NCI-H774 (cell line): ENCODE measurements at places on chromosomes 3 and 15.

- DNase-seq = no peak
Observed at GRCh38 chr3:114420072-114420471, 126.2 kb downstream of the TIGIT start.

- DNase-seq = no peak
Observed at GRCh38 chr3:110323349-110323748, 748.3 kb upstream of the NECTIN3 start.

DNA sequence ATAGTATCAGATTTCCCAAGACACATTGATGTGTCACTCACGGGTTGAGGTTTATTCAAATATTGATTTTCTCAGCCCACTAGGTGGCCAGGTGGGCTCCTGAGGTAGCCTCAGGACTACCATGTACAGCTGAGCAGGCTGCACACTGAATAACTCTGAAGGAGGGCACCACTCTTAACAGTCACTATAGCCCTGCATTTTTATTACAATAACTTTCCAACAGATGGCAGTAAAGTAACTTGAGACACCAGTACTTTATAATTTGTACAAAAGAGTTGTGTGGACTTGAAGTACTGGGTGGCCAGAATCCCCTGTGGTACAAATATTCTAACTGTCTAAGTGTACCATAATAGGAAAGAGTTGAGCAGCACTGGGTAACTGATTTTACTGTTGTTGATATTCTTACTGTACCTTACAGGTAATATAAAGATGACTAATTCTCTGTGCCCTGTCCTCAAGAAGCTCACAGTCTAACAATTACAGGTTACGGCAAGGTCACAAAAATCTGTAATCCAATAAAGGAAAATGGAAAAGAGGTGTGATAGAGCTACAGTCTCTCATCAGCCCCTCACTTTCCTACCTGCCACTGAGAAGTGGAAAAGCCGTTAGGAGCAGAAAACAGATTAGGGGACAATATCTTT, 76.0 kb downstream of the ETFA start:
- peak; percentile 12 for DNase-seq

DNA sequence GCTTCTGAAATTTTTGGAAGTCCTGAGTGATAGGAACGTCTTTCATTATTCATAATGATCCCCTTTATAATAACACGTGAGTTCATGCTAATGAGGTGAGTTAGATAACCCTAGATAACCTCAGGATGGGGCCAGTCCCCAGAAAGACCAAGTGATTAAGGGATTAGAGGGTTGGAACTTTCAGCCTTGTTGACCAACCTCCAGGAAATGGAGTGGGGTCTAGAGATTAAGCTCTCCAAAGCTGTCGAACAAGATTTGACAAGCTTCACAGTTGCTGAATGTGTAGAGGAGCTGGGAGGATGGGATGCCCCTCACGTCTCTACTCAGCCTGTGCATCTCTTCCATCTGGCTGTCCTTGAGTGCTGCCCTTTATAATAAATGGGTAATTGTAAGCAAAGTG, 107.1 kb downstream of the ZMAT3 start:
- no peak for DNase-seq

GRCh38 chr3:79016587-79017376, 751.0 kb downstream of the ROBO1 start:
- no peak for DNase-seq

GRCh38 chr3:21791356-21791755, 40.3 kb upstream of the ZNF385D start:
- no peak for DNase-seq

GRCh38 chr3:24199300-24199699, 254.2 kb downstream of the NR1D2 start:
- no peak for DNase-seq

- DNase-seq = no peak
Observed at GRCh38 chr3:178059836-178060235, 476.4 kb upstream of the KCNMB2 start.

- no peak for DNase-seq
Observed at GRCh38 chr3:120139140-120139539, 44.9 kb upstream of the GSK3B start.

DNA sequence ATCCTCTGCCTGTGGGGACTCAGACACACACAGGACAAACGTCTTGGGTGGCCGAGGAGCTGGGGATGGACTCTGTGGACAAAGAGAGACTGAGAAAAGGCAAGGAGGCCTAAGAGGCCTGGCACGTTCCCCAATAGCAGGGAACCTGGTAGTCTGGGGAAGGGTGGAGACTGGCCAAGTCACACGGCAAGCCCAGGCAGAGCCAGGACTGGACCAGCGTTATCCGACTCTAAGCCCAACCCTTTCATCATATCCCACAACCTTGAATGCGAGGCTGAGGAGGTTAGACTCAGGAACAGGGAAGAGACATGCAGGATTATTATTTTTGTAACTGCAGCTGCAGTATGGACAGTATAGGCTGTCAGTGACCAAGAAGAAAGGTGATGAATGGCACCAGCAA, 53.4 kb downstream of the SLC6A11 start:
- DNase-seq = no peak

GRCh38 chr3:21826416-21826815, 75.4 kb upstream of the ZNF385D start:
- no peak for DNase-seq

DNA sequence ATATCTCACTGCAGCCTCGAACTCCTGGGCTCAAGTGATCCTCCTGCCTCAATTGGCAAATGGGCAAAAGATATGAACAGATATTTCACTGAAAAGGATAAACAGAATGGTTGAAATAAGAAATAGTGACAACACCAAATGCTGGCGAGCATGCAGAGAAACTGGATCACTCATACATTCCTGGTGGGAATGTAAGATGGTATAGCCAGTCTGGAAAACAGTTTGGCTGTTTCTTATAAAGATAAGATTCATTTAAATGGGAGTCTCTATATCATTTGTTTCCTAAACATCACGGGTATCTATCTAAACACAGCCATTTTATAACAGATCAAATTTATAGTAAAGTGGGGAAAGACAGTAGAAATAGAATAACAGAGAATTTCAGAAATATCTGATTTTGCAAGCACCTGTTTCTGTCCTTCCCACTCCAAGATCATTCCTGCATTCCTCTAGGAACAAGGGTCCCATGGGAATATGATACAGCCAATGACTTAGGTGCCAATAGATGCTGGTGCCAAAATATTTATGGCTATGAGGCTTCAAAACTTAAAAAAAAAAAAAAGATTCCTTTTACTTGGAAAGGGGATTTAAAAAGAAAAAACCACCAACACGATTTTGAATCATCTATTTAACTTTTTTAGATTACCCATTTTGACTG, 9.9 kb upstream of the TFDP2 start:
- no peak for DNase-seq

DNA sequence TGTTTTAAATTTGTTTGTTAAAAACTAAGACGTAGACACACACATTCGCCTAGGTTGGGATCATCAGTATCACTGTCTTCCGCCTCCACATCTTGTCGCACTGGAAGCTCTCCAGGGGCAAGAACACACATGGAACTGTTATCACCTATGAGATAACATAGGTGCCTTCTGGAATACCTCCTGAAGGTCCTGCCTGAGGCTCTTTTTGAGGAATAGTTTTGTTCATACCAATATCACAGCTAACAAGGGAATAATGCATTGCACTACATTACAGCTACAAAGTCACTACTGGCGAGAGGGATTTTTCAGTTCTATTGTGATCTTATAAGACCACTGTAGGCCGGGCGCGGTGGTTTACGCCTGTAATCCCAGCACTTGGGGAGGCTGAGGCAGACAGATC, 29.9 kb downstream of the ZWILCH start:
- no peak for DNase-seq

DNA sequence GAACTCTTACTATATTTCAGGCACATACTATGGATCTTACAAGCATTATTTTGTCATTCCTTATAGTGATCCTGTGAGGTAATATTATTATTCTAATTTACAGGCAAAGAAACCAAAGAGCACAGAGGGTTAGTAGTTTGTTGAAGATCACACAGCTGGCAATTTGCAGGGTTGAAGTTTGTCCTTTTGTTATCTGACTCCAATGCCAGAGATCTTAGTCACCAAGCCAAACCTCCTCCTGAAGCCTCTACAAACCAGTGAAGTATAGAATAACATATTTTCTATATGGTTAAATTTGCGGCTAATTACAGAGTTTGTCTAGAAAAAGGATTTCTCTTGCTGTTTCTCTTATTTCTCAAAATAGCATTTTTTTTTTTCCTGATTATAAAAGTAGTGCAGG, 11.2 kb downstream of the ISLR2 start:
- DNase-seq = no peak

DNA sequence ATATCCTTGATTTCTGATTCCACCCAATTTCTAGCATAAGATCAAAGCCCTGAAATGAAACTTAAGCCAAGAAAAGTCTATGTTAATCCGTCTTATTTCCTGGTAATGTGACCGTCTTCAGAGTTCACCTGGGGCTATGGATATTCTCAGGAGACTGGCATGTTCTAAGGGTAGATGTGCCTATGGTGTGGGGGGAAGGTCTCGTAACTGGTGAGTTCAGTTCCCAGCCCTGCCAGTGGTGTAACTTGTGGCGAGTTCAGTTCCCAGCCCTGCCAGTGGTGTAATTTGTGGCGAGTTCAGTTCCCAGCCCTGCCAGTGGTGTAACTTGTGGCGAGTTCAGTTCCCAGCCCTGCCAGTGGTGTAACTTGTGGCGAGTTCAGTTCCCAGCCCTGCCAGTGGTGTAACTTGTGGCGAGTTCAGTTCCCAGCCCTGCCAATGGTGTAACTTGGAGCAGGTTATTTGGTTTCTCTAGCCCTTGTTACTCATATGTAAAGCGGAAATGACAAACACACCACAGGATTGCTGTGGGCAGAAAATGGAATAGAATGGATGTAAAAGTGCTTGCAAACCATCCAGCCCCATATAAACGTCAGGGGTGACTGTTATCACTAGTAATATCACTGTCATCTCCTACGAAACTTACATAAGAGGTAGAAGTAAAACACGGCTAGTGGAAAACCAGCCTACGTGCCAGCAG, 30.4 kb downstream of the SLC51A start:
- no peak for DNase-seq

- DNase-seq = peak; percentile 2
Observed at GRCh38 chr3:117355566-117355965, 646.0 kb downstream of the TUSC7 start.

DNA sequence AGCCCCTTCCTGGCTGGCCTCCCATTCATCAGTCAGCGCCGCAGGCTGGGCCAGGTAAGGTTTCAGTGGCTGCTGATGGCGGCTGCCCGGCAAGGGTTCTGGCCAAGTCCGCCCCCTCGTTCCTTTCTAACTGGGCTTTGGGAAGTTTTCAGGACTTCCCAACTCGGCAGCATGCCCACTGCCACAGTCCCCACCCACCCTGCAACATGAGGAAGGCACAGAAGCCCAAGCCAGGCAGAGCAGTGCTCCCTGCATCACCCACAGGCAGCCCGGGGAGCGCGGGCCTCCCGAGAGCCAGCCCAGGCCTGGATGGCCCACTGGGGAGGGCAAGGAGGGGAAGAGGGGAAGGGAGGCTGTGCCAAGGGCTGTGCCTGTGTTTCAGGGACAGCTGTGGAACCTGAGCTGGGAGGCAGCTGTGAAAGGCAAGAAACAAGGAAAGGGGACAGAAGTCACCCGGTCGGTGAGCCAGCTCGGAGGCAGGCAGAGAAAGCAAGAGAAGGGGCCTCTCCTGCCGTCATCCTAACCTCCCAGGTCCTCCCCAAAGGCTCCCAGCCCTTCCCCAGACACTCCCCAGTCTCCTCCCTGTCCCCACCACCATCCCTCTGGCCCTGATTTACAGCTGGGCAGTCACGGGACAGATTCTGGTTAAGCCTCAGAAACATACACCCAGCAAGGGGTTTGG, 73.9 kb downstream of the CPN2 start:
- no peak for DNase-seq

- DNase-seq = no peak
Observed at GRCh38 chr3:4936982-4937614, 42.1 kb upstream of the BHLHE40 start.

DNA sequence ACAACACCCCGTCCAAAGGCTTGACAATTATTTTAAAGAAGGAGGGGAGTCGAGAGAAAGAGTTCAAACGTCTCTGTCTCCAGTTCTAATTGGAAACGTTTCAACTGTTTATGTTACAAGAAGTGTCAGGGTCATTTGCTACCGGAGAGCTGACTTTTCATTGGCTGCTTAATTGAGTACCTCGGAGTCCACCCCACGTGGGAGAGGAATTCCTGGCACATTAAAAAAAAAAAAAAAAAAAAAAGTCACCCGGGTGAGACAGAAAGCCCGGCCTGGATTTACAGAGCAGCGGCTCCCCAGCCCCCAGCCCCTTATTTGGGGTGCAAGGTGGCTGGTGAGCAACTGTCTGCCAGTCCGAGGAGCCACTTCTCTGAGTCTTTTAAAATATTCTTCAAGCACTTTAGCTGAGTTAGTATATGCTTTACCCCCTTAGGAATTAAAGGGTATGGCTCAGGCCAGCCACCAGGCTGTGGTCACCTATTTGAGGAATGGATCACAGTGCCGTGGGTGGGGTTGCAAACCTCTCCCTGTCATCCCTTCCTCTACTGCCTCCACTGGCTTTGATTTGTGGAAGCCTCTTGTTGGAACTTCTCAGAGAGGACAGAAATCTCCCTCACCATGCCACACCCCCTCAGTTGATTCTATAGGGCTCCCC, 3.9 kb upstream of the TLE3 start:
- peak; percentile 77 for DNase-seq

- DNase-seq = no peak
Observed at GRCh38 chr15:63194880-63195568, 5.6 kb downstream of the RAB8B start.

DNA sequence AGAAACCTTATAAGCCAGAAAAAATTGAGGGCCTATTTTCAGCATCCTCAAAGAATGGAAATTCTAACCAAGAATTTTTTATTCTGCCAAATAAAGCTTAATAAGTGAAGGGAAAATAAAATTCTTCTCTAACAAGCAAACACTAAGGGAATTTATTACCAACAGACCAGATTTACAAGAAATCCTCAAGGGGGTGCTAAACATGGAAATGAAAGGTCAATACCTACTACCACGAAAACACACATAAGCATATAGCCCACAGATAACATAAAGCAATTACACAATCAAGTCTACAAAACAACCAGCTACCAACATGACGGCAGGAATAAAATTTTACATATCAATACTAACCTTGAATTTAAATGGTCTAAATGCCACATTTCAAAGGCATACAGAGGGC, 883.5 kb downstream of the SI start:
- no peak for DNase-seq

GRCh38 chr3:23183731-23184130, 19.4 kb upstream of the UBE2E2 start:
- no peak for DNase-seq

- DNase-seq = no peak
Observed at GRCh38 chr15:99174567-99175395, 69.9 kb downstream of the SYNM start.

- no peak for DNase-seq
Observed at GRCh38 chr3:132499071-132499470, 81.8 kb downstream of the DNAJC13 start.

DNA sequence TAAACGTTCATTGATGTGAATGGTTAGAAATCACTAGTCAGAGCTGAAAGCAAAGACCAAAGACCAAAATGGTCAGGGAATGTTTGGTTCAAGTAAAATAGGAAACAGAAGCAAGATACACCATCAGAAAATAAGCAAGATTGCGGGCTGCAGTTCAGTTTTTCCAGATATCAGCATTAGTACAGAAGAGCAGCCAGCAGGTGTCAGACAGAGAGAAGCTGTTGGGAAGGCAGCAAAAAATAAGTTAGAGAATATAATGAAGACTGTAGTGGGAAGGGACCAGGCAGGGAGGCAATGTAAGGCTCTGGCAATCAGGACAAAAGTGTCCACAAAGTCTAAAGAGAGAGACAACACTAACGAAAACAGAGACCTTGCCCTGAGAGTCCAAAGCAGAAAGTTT, 639.4 kb upstream of the NAALADL2 start:
- DNase-seq = no peak
